ENCODE measurements at places on chromosomes 2 and 18.

- DNase-seq: no peak
These were observed 65.4 kb upstream of the MMADHC start for GRCh38 chr2:149652926-149653325.

- DNase-seq: no peak
These were observed 118.6 kb upstream of the CDH7 start for GRCh38 chr18:65632236-65632635.

- DNase-seq: no peak
These were observed 72.4 kb downstream of the KIAA1328 start for GRCh38 chr18:36901277-36901701.

- DNase-seq: no peak
These were observed 35.0 kb downstream of the TEX51 start for GRCh38 chr2:126933711-126934091.

GRCh38 chr2:121073320-121074210, 211.4 kb downstream of the TFCP2L1 start:
- DNase-seq: no peak

DNA sequence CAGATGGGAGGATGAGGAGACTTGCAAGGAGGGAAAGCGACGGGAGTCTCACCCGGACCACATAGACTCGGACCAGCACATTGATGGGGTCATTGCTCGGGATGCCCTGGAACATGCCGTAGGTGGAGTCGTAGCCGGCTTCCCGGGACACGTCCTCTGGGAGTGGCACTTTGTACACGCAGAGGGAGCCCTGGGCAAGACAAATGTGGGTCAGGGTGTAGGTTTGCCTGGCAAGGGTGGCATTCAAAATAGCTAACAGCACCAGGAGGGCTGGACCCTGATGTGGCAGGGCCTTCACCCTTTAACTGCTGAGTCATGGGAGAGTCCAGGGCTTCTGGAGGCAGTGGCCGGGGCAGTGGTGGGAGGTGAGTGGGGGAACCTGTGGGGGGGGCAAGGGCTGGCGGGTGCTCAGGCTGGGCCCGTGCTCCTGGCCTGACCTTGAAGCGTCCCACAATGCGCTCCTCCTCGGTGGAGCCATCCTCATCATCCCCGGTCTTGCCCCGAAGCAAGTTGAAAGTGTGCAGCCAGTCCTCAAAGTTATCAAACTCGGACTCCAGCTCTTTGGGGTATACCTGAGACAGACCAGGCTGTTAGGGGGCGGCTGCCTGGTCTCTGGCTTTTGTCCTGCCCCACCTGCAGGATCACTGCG, 11.1 kb downstream of the OTOF start:
- no peak for DNase-seq

DNA sequence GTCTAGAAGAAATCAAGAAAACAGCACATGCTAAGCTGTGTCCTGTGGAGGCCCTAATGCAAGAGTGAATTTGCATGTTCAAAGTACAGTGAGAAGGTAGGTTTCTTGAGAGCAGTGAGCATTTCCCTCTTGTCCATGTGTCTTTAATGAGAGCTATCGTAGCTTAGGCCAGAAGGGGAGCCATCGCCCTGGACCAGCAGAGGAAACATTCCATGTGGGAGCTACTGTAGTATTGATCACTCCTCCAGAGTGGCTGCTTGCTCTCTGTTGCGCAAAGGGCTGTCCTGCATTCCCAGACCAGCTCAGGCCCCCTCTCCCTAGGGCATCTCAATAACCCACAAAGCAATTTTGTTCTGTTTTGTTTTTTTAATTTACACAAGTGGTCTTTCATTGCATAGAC, 950.1 kb downstream of the CNTNAP5 start:
- no peak for DNase-seq

- no peak for DNase-seq
These were observed 9.0 kb downstream of the SPTBN1 start for GRCh38 chr2:54465143-54465542.

GRCh38 chr2:197191940-197192322, 118.6 kb downstream of the ANKRD44 start:
- no peak for DNase-seq

All from GF-D8 (cell line).